ENCODE measurements at places on chromosomes 6 and 20. TPM values are rescaled to one million over a fixed set of nuclear protein-coding genes. Genes with fewer than 3 reads are reported as not detected.

DNA sequence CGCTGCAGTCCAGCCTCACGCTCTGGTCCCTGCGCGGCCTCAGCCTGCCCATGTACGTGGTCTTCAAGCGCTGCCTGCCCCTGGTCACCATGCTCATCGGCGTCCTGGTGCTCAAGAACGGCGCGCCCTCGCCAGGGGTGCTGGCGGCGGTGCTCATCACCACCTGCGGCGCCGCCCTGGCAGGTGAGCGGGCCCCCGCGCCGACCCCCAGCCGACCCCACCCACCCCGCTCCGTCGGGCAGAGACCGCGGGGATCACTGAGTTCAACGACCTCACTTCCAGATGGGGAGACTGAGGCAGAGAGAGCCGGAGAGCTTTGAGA lies 545 bp downstream of the SLC35D3 start:
- no peak overlapping the region for H3K27ac ChIP-seq
- peak overlapping the region; percentile 52 for H3K4me3 ChIP-seq
- no peaks in the 10 kb centered on the region for H3K4me1 ChIP-seq

Gene GPR6
- polyA plus RNA-seq: 0.21 TPM

Gene TRIM31
- polyA plus RNA-seq: 0.15 TPM

Gene SCUBE3
- polyA plus RNA-seq: 0.02 TPM

Gene MEP1A
- polyA plus RNA-seq: 0.02 TPM

Measured in pancreas (tissue), 10 donors.